ENCODE measurements at places on chromosomes 12 and 14.

DNA sequence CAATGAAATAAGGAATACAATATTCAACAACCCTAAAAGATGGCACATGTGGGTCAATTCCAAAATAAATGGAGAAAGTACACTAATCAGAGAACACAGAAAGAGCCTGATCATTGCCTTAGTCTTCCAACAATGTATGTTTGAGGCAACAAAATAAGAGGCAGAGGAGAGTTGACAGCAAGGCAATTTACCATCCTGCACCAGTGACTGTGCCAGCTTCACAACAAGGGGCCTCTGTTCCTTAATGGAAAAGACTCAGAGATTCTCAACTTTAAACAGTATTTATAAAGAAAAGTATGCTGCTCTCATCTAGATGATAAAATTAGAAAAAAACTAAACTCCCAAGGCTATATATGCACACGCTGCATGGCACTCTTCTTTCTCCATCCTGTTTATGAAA is 25.9 kb downstream of the EPS8 start:
- no peak for DNase-seq

- peak; percentile 97 for DNase-seq
Measured at GRCh38 chr14:22536853-22537338, 52.1 kb downstream of the DAD1 start.

DNA sequence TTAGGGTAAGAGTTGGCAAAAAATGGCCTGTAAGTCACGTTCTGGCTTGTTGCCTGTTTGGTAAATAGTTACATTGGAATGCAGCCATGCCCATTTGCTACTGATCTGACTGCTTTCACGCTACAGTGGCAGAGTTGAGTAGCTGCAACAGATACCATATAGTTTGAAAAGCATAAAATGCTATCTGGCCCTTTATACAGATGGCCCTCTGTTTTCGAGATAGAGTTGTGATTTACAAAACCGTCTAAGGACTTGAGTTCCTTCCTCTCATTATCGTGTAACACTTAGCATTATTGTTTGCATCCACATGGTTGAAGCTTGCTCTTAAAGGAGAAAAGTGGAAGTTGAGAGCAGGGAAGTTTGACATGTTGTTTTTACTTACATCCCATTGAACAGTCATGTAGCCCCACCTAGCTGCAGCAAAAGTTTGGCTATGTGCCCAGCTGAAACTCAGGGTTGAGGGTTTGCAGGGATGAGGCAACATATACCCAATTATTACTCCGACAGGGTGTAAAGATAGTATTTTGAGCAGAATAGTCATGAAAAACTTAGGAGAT is 11.3 kb upstream of the SCFD1 start:
- peak; percentile 71 for DNase-seq

DNA sequence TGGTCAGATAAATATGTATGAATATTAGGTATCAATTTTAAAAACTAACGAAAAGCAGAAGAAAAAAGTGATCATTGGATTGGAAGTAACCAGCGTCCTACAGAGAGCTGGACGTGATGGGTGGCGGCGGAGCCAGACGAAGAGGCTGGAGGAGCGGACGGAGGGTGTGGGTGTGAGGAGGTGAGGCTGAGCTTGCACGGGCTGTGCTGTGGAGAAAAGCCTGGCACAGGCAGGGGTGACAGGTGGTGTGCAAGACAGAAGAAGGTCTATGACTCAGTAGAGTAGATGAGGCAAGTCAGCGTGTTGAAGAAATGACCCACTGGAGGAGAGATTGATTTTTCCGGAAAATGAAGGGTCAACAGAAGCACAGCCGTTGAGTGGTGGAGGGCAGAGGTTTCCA is 56.4 kb downstream of the FZD10 start:
- no peak for DNase-seq

- DNase-seq: no peak
Measured at GRCh38 chr14:105280525-105280924, 20.3 kb downstream of the BRF1 start.

GRCh38 chr12:112148031-112148513 is 22.7 kb downstream of the TRAFD1 start:
- peak; percentile 86 for DNase-seq

GRCh38 chr14:101351146-101351545 is 210.1 kb upstream of the DIO3 start:
- DNase-seq: no peak

GRCh38 chr14:34629657-34630529 is at the start of gene SNX6:
Gene SNX6, minus strand, starts transcription at chr14:34630148. Its CDS starts 32 bp downstream, at chr14:34630116.
- peak; percentile 77 for DNase-seq

Data from fibroblast of skin of right quadriceps (primary cell).